Umbilical cord (tissue), 2 donors: ENCODE measurements at places on chromosomes 5 and 9. TPM values are rescaled to one million over a fixed set of nuclear protein-coding genes. Genes with fewer than 3 reads are reported as not detected.

DNA sequence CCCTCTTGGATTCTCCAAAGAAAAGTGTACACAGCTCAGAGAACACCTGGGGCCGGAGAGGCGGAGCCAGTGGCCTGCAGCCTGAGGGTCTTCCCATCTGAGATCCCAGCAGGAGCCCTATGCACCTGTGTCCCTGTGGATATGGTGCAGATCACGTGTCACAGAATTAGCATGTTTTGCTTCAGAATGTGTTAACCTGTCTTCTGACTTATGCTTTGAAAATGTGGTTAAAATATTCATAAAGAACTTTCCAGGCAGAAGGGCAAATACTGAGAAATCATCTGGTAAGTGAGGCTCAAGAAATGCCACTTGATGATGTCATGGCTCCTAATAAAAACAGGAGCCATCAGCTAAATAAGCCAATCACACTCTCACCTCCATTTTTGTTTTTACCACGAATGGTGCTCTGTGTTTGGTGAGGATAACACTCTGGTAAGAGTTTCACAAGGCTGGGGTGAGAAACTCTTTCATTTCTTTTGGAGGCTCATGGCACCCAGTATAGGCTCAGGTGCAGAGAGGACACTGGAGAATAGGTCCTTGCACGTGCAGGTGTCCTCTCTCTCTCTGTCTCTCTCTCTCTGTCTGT lies 279.8 kb downstream of the FSTL4 start:
- DNase-seq: no peak

- no peak for DNase-seq
Measured at GRCh38 chr5:142281008-142281367, 43.8 kb downstream of the SPRY4 start.

GRCh38 chr5:169921384-169921783 lies 58.9 kb downstream of the INSYN2B start:
- no peak for DNase-seq

GRCh38 chr5:176671890-176672747 lies 24.8 kb downstream of the TSPAN17 start:
- DNase-seq: no peak

- no peak for DNase-seq
Measured at GRCh38 chr5:37722236-37723161, 117.3 kb downstream of the GDNF start.

The FTMT gene
- 8.9 TPM for total RNA-seq

The NMUR2 gene
- total RNA-seq: 1.7 TPM
